ENCODE measurements at places on chromosomes 1 and 21. TPM values are rescaled to one million over a fixed set of nuclear protein-coding genes. Genes with fewer than 3 reads are reported as not detected.
A peak's percentile ranks its signal among the peaks of the same experiment; 100 is the strongest.

RGS7 gene
- total RNA-seq, result 0.99 TPM

ZNF648 gene
- not detected for total RNA-seq

DNA sequence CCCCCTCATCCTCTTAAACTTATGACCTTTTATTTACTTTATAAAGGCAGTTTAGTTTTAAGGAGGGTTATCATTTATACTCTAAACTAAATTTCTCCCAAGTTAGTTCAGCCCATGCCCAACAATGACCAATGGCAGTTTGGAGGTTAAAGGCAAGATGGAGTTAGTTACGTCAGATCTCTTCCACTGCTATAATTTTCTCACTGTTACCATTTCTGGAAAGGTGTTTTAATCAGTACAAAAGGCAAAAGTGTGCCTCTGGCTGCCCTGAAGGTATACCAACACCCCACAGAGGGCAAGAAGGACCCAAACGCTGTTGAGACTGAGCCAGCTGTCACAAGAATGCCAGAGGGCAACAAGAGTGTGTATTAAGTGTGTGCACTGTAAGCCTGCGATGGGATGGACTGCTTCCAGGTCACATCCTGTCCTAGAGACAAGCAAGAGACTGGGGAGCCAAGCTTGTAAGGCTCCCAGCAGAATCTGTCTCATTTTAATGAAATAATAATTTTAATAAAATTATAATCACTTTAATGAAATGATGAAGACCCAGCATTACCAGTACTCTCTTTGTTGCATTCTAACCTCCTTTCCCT, 32.5 kb upstream of the FAM89A start:
- DNase-seq, result no peak

GRCh38 chr1:154489695-154490274, 12.2 kb upstream of the TDRD10 start:
- no peak for DNase-seq

- DNase-seq, result peak; percentile 36
These were observed 182.9 kb downstream of the PRDM16 start for GRCh38 chr1:3251807-3252428.

DNA sequence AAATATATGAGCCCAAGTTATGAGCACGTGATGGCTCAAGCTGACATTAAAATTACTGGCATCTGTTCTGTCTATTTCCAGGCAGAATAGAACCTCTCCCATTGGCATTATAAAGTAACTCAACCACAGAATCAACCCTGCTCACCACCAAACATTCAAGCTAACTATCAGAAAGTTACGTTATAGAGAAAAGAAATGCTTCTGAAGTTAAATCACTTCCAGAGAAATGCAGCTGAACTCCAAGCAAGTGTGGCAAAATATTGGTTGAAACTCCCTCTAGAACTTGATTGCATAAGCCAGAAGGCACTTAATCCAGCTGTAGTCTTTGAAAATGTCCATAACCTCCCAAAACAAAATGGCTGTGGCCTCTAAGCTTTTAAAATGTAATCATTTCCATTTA, 36.2 kb upstream of the UBE2U start:
- DNase-seq, result no peak

GRCh38 chr1:184022668-184023067, 14.9 kb downstream of the COLGALT2 start:
- DNase-seq, result peak; percentile 64

DNA sequence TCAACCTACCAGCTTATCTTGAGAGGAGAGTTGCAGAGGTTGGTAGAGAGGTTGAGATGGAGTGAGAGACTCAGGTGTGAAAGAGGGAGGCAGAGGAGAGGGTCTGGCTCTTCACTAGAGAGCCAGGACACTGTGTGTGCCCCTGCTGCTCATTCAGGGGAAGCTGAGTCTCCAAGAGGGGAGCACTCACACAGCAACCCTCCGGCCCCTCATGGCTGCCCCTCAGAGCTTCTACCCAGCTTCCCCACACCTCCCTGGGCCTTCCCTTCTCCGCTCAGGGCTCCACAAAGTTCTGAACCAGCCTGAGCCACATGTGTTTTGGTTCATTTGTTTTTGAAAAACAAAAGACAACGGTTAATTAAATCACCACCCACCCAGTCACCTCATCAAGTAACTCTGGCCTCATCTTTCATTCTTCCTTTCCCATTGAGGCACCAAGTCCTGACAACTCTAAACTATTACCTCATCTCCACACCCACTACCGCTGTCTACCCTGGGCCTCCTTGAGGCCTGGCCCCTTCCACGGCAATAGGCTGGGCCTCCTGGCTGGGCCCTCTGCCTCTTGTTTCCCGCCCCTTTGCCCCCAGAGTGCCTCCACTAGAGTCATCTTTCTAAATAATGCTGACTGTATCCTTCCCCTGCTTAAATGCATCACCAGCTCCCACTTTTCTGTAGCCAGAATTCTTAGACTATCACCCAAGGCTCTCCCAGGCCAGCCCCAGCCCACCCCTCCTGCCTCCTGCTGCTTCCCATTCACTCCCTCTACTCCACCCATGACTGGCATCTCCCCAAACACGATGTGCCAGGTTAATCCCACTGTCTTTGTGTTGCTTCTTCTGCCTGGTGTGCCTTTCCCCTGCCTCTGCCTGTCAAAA, 33.0 kb downstream of the TNNT2 start:
- no peak for DNase-seq

DNA sequence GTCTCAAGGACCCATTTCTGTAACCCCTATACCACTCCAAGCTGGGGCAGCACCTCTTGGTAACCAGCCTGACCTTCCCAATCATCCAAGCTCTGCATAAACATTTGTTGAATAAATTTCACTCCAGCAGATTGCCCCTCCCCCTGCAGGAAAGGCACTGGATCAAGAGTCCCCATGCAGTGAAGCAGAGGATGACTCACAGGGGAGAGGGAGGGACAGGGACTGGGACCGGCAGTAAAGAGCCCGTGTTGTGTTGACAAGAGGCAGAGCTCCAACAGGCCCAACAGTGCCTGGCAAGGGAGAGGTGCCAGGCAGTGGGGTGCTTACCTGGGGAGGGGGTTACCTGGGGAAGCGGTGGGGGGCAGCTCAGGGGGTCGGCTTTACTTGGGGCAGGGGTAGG, 32.3 kb downstream of the SLC9A1 start:
- DNase-seq, result peak; percentile 67

GRCh38 chr1:46421739-46422138, 27.6 kb downstream of the FAAH start:
- DNase-seq, result no peak

DNA sequence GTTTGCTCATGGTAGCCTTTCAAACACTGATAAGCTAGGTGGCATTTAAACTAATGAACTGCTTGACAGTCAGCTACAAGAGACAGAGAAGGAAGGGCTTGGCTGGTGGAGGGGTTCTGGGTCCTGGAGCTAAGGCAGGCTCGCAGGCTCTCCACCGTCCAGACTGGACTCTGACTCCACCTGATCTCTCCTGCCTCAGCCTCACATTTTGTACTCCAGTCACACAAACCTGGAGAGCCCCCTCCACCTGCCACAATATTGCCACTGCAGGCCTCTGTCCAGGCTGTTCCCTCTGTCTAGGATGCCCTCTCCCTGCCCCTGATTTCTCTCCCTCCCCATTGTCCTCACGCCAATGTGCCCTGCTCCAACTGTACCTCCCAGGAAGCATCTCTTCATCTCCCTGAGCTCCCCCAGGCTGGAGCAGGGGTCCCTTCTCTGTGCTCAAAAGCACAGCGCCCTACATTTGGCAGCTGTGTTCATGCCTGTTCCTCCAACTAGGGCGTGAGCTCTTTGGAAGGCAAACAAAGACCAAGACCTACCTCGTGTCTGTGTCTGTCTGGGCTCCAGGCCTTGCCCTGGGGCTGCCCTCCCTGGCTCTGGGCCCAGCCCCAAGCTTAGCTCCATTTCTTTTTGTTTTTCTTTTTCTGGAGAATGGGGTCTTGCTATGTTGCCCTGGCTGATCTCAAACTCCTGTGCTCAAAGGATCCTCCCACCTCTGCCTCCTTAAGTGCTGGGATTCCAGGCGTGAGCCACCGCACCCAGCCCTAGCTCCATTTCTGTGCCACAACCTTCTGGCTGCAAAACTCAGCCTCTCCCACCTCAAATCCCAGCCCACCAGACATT, 2.9 kb downstream of the TIE1 start:
- DNase-seq, result no peak
